ENCODE measurements at places on chromosomes 5 and 9. TPM values are rescaled to one million over a fixed set of nuclear protein-coding genes. Genes with fewer than 3 reads are reported as not detected.

The TMEM174 gene
- total RNA-seq: not detected

The GPR150 gene
- total RNA-seq: not detected

- no peaks in the 10 kb centered on the region for H3K36me3 ChIP-seq
- DNase-seq: no peak
- no peak overlapping the region for H3K4me3 ChIP-seq
- no peak overlapping the region for H3K27ac ChIP-seq
- H3K4me1 ChIP-seq: no peaks in the 10 kb centered on the region
Observed at GRCh38 chr9:76090330-76090729, 199.9 kb downstream of the PCSK5 start.

DNA sequence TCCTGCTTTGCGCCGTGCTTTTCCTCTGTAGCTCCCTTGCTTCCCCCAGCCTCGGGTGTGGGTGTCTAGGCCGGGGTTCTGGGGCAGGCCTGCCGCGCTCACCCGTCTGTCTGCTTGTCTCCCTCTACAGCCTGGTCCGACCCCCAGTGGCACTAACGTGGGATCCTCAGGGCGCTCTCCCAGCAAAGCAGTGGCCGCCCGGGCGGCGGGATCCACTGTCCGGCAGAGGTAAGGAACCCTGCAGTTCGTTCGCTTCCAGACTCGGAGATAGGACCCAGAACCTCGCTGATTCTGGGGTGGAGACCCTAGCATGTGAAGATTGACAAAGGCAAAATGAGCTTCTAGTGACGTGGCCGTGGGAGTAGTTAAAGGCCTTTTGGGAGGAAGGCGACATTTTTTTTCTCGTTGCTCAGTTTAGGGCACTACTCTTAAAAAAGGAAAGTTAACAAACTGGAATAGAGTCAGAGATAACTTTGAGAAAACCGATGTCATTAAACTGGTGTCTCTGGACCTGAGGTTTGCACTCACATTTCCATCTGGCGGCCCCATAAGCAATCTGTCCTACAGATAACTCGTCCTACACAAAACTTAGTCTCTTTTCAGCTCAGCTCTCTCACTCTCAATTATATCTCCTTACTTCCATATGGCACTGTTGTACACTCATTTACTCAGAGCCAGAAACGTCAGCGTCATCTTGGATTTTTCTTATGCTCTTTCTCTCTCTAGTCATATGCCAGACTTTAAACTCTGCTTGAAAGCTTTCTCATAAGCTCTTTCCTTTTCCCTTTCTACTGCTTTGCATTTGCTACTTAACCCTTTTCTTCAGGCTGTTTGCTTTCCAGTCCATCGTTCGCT is 561 bp downstream of the SEC61B start:
- H3K4me1 ChIP-seq: peaks cover 2% of the 10 kb centered on the region
- H3K27ac ChIP-seq: peak overlapping the region; percentile 99
- H3K27me3 ChIP-seq: no peaks in the 10 kb centered on the region
- peak overlapping the region; percentile 73 for H3K4me3 ChIP-seq
- no peak for DNase-seq

DNA sequence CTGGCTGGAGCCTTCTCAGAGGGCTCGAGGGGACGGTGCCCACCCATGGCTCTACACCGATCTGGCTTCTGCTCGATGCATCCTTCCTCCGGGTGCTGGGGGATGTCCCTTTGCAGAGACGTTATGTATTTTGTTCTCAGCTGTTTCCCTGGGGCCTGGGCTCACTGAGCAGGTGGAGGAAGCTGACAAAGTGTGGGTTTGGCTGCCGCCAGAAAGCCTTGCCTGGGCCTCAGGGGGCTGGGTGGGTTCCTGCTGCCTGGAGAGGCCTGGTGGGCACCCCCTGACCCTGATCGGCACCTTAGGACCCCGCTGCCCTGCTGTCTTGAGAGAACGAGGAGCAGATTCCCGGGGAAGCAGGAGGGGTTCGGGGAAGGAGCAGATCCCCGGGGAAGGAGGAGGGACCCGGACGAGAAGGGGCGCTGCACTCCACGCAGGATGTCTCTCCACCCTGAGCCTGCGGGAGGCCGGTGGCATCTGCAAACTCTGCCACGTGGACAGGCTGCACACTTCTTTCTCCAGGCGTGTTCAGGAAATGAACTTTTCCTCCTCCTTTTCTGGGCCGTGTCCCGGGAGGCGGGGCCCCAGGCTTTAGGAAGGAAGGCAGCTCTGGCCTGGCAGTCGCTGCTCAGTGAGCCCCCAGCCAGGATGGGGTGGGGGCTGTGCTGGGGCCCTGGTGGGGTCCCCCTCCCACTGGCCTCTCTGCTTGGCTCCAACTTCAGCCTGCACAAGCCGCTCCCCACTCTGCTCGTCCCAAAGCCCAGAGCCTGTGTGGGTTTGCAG is 148.9 kb downstream of the RXRA start:
- H3K36me3 ChIP-seq: no peaks in the 10 kb centered on the region
- H3K4me1 ChIP-seq: no peaks in the 10 kb centered on the region
- H3K4me3 ChIP-seq: no peak overlapping the region
- H3K27ac ChIP-seq: no peak overlapping the region

Measured in H1 (cell line).